ENCODE measurements at places on chromosomes 5 and 9.

GRCh38 chr5:76544268-76544926 lies 78.8 kb downstream of the F2RL2 start:
- DNase-seq, result no peak

- no peak for DNase-seq
These were observed 97.9 kb upstream of the CPEB4 start for GRCh38 chr5:173790177-173790719.

GRCh38 chr9:94944626-94945025 lies 218.1 kb downstream of the AOPEP start:
- no peak for DNase-seq

- DNase-seq, result no peak
These were observed 364.4 kb downstream of the CSNK1G3 start for GRCh38 chr5:123876276-123876790.

DNA sequence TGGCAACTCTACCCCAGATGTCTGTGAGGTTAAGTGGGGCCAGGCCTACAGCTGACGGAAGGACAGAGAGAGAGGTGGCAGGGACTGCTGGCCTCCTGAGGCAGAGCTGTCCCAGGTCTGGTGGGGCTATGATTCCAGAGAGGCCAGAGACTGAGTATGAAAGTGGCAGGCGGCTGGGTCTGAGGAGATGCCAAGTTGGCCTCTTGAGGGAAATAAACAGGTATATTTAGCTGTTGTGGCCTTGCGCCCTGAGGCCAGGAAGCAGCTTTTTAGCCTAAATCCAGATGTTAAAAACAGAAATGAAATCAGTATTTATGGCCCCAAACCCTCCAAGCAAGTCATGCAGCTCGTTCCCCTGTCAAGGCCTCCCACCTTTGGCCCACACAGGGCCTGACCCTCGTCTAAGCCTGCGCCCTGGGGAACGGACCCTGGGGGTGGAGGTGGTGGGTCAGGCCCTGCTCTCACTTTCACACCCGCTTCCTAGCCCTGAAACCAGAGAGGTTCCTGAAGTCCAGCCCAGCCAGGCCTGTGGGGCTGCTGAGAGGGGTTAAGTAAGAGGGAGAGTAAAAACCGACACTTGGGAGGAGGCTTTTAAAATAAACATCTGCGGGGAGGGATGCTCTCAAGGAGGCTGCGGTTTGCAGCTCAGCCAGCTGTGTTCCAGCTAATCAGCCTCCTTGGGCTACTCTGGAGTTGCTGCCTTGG lies 18.7 kb downstream of the PCDHGC5 start:
- no peak for DNase-seq

DNA sequence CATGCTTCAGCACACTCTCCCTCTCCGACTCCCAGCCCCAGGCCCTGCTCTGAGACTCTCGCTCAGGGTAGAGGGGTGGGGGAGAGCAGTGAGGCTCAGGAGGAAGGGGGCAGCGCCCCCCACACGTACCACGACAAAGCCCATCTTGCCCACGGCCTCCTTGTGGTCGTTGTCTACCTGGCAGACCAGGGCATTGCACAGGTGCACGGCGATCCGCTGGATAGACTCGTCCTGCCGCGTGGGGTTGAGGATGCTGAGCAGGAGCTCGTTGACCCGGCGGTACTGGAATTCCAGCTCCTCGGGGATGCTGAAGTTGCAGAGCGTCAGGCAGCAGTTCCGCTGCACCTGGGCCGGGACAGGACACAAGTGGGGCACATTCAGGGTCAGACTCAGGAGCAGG lies 18.5 kb upstream of the ZDHHC12 start:
- DNase-seq, result no peak

DNA sequence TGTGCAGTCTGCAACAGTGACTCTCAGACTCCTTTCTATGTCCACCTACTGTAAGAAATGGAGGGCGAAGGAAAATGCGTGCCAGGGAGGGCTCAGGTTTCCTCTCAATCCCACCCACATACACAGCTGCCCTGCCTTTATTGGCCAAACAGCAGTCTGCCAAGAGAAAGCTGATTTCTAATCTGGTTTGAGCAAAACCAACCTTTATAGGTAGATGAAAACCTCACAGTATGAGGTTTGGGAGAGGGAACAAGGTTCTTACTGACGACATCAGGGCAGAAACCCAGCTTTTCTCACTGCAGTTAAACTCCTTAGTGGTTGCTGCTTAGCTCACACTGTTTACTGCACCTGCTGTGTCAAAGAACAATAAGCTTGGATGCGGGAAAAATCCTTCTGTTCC lies 152.3 kb upstream of the KLF9 start:
- no peak for DNase-seq

- no peak for DNase-seq
These were observed 178.4 kb downstream of the PAX5 start for GRCh38 chr9:36855448-36856315.

- no peak for DNase-seq
These were observed 20.8 kb downstream of the FREM1 start for GRCh38 chr9:14889451-14889850.

DNA sequence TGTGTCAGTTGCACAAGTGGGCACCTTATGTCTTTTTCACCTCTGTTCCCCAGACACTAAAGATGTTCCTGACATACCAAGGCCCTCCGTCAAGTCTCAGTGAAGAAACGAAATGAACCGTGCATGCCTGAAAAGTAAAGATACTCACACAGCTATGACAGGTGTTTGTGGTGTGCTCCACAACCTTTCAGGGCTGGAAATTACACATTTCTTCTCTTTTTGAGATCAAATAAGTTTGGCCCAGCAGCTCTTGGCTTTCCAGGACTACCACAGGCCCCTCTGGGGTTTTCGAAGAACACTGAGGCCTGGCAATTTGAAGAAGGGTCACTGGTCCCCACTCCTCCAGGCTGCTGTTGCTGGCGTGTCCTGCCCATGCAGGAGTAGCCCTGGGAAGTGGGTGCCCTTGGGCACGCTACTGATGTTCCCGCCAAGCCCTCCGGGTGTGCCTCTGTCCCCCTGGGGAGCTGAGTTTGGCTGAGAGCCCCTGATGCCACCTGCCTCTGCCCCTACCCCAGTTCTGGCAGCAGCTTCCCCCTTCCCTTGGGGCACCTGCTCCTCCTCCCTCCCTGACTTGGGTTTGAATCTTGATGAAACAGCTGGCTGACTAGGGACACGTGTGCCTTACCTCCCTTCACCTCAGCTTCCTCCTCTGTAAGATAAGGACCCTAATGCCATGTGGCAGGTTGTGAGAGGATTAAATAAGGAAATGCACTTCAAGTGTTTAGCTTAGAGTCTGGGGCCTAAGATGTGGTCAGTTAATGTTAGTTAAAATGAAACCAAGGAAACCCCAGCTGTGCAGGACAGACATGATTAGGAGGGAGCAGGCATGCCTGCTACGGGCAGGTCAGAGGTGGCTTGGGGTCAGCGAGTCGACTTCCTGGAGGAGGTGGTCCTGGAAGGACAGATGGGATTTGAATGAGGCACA lies 49.1 kb upstream of the GADD45G start:
- no peak for DNase-seq

DNA sequence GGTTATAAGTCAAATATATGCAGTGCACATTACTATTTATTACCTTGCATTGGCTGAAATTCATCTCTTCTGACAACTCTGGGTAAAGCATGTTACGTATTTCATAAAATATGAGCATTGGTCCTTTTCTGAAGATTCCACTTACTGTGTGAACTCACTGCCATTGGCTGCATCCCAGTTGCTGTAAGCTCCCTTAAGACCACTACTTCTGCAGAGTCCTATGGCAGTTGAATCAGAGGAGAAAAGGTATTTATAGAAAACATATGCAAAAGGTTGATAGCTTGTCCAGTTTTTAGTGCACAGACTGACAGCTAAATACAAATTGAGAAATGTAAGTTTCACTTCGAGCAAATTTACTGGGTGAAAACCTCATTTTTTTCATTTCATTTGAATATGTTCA lies 394.6 kb upstream of the ARRDC3 start:
- no peak for DNase-seq

DNA sequence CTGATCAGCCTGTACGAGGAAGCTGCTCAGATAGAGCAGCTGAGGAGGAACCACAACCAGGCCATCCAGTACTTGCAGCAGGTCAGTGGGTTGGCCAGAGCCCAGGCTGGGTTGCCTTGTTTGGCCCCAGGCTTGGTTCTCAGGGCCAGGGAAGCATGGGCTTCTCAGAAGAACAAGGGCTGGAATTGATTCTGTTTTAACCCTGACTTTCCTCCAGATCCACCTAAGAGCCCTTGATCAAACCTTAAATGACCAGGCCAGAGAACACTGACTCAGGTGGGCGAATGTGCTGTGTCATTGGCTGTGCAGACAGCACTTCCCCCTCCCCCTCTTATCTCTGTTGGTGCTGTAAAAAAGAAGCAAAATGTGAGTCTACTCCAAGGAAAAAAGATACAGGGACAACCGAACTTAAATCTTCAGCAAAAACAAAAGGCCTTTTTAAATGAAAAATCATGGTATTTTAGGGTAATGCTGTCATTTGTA lies 28.1 kb downstream of the TTC23L start:
- no peak for DNase-seq

GRCh38 chr5:60458666-60459065 lies 241.3 kb downstream of the DEPDC1B start:
- no peak for DNase-seq

- no peak for DNase-seq
These were observed 1.6 kb upstream of the ENHO start for GRCh38 chr9:34524349-34524748.

GRCh38 chr5:160899735-160900134 lies 47.7 kb upstream of the ATP10B start:
- no peak for DNase-seq

DNA sequence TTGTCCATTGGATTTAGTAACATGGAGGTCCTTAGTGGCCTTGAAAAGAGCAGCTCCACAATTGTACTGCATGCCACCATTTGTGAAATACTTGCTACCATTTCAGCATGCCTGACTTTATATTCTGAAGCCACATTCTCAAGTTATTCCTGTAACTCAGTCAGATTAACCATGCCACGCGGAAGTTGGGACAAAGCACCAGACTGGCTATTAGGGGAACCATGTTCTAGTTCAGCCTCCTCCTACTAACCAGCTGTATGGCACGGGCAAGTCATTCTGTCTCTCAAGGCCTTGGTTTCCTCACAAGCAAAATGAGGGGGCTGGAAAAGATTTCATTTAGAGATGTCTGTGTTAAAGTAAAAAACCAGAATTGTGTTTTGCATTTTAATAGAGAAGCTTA lies 418.0 kb downstream of the PLK2 start:
- DNase-seq, result no peak
